ENCODE measurements at places on chromosomes 5 and 9. TPM values are rescaled to one million over a fixed set of nuclear protein-coding genes. Genes with fewer than 3 reads are reported as not detected.

DNA sequence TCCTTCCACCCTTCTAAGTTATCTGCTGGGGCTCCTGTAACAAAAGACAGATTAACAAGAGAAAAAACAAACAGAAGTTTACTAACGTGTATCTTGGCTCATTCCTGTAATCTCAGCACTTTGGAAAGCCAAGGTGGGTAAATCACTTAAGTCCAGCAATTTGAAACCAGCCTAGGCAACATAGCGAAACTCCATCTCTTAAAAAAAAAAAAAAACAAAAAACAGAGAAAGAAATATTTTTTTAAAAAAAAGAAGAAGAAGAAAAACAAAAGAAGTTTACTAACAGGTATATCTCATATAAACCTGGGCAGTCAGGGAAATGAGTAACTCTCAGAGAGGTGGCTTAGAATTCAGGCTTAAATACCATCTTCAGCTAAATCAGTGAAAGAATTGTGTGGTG is 10.3 kb upstream of the NDFIP1 start:
- DNase-seq = no peak

GRCh38 chr9:29422438-29422837 is 1849.2 kb upstream of the C9orf72 start:
- DNase-seq = no peak

- DNase-seq = no peak
Observed at GRCh38 chr5:112165897-112166737, 253.0 kb downstream of the EPB41L4A start.

DNA sequence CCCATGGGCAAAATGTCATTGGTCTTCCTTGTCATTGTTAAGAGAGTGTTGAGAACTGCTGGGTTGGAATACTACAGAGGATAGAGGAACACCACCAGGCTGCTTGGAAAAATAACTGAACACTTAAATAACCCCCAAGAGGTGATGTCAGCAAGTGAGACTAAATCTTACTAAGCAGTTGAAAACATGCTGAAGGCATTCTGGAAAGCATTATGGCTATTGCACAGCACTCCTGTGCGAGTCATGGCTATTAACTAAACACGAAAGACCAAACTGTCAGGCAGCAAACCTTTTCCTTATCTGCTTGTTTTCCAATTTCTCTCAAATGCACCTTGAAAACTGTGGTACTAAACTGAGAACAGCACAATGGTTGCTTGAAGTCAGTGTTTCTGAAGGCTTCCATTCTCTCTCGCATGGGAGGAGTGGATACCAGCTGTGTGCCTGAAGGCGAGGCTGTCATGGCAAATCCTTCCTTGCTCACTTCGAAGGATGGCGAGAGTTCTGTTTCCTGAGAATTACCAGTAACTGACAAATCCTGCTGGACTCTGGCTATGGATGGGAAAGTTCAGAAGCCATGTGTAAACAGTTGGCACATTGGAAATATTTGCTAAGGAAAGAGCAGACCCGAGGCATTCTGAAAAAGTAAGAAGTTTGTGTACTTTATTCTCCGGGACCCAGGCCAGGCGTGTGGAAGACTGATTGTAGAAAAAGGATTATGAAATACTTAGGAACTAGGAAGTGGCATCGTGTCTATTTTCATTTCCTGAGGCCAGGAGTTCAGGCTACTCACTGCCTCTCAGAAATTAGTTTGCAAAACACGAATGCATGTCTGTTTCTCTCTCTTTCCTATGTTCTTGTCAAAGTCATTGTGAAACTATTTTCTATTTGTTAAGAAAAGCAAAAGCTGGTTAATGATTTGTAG is 182.1 kb downstream of the DMRT2 start:
- no peak for DNase-seq

GRCh38 chr9:80125731-80126264 is 554.0 kb downstream of the TLE4 start:
- DNase-seq = no peak

DNA sequence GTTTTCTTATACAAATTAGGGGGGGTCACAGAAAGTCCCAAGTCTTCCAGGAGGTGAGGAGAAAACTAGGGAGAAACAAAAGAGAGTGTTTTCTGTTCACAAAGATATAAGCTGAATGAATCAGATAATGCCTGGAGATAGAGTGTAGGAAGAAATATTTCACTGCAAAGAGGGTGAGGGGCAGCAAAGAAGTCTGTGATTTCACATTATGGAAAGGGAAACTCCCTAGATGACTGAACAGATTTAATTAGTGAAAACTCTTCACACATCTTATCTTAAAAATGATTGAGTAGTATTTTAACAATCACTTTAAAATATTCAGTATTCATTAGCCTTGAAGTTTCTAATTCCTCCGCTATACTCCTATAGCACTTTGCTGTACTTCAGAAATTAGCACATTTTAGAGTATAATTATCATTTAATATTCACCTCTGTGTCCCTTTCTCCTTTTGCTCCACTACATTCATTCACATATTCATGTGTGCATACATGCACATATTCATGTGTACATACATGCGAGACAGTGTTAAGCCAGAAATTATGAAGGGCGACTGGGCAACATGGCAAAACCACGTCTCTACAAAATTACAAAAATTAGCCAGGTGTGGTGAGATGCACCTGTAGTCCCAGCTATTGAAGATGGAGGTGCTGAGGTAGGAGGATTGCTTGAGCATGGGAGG is 332.2 kb downstream of the HTR1A start:
- DNase-seq = no peak

DNA sequence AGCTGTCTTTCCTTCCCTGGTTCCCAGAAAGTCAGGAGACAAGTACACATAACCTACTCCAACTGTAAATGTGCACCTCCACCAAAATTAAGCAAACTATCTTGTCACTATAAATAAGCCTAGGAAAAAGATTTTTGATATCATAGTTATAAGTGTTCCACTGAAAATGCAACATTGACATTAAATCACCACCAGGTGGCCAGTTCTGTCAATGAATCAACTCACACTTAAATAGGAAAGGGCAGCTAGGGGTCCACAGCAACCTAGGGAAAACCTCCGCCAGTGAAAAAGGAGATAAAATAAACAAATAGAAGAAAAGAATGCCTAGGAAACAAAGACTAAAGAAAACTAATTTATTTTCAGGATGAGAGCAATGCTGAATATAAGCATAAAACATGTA is 243.0 kb upstream of the PTPRD start:
- DNase-seq = no peak

GRCh38 chr5:82129723-82130285 is 148.3 kb downstream of the RPS23 start:
- no peak for DNase-seq

GRCh38 chr5:102850503-102850902 is 95.4 kb downstream of the PAM start:
- DNase-seq = no peak

GRCh38 chr5:153543288-153543687 is 52.8 kb downstream of the GRIA1 start:
- DNase-seq = no peak

DNA sequence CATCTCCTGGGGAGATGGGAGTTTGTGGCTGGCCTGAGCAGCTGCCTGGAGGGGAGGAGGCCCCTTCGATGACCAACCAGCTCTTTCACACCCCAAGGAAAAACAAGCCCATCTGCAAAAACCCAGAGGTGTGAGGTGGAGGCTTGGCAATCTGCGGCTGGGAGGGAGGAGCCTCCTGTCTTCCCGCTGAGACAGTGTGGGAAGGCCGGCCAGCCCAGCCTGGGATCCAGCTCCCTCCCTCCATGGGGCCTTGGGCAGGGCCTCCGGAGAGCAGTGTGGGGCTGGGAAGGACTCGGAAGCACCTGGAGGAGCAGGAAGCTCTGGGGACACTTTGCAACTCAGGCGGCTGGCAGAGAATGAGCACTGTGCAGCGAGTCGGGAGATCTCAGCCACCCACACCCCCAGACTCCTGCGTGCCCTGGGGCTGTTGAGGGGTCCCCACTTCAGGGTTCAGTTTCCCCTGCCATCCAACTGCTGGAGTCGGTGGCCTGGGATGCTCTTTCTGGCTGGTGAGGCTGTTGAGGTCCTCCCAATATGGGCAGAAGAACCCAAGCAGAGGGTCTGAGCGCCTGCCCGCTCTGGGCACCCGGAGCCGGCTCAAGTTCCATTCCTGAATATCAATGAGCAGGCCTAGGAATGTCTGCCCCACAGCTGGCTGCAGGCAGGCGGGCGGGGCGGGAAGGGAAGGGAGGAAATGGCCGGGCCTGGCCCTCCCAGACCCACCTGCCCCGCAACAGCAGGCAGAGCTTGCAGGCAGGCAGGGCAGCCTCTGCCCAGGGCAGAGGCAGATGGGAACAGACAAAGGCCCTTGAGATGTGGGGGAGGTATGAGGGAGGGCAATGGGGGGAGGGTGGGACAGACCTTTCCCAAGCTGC is 101.1 kb downstream of the FGF18 start:
- no peak for DNase-seq

GRCh38 chr9:135039266-135039870 is 48.1 kb upstream of the OLFM1 start:
- no peak for DNase-seq

DNA sequence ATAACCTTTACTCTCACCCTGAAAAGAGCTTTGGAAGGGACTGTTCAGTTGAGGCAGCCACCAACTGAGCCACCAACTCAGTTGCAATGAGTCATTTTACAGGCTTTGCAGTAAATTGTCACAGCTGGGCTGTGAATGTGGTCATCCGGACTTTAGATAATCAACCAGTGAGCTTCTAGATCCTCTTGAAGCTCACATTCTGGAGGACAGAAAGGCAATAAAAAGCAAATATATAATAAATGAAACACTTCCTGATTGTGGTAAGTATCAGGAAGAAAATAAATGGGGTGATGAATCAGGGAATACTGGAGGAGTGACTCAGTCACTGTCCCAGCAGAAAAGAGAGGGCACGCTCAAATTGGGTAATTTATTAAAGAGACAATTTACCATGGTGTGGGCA is 13.2 kb upstream of the C5orf58 start:
- no peak for DNase-seq

- DNase-seq = no peak
Observed at GRCh38 chr9:36029765-36030528, 6.8 kb upstream of the RECK start.

Gene SLC4A9
- not detected for total RNA-seq

Gene FBN2
- not detected for total RNA-seq

Gene GABRA6
- total RNA-seq = not detected

Gene FBXW11
- total RNA-seq = 32.6 TPM

Gene WNT8A
- not detected for total RNA-seq

Gene PCDH12
- total RNA-seq = not detected

Gene NR6A1
- not detected for total RNA-seq

Gene PLCXD3
- not detected for total RNA-seq

Gene NUTM2F
- not detected for total RNA-seq

Measured in CD8-positive, alpha-beta T cell (primary cell).